Activated CD8-positive, alpha-beta memory T cell treated with anti-CD3 and anti-CD28 coated beads, Interleukin-2, amount 10 ng/mL, durations not matched to agents 7 days and 5 days (primary cell): ENCODE measurements at places on chromosomes 6 and 20. TPM values are rescaled to one million over a fixed set of nuclear protein-coding genes. Genes with fewer than 3 reads are reported as not detected.

RSPO4 gene
- not detected for total RNA-seq

PYGB gene
- total RNA-seq, result 28.4 TPM

CYP21A2 gene
- 0.15 TPM for total RNA-seq

MLIP gene
- not detected for total RNA-seq

STX11 gene
- total RNA-seq, result 29.0 TPM

CYP24A1 gene
- total RNA-seq, result not detected

BACH2 gene
- total RNA-seq, result 21.5 TPM

HLA-A gene
- 1,622 TPM for total RNA-seq

PTCRA gene
- not detected for total RNA-seq

HLA-DQA1 gene
- 74.4 TPM for total RNA-seq

VIP gene
- not detected for total RNA-seq

AURKA gene
- total RNA-seq, result 107 TPM

LY6G5B gene
- 16.1 TPM for total RNA-seq

MOXD1 gene
- total RNA-seq, result not detected

AGER gene
- 20.7 TPM for total RNA-seq
